ENCODE measurements at places on chromosomes 2 and 18.

- no peak for DNase-seq
Observed at GRCh38 chr2:239313776-239314175, 87.0 kb downstream of the HDAC4 start.

DNA sequence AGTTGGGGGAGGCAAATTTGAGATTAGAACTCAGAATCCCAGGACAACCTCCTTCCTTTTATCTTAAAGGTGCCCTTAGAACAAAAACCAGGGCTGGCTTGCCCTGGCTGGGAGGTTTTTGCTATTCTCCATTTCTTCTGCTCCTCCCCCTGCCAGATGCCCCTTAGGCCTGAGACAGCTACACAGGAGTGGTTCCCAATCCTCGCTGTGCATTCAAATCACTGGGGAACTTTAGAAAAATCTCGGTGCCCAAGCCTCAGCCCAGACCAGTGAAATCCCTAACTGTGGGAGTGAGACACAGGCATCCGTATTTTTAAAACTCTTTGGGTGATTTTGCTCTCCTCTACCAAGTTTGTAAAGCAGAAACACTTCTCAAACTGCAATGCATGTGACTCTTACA lies 38.8 kb downstream of the LBH start:
- DNase-seq, result no peak

DNA sequence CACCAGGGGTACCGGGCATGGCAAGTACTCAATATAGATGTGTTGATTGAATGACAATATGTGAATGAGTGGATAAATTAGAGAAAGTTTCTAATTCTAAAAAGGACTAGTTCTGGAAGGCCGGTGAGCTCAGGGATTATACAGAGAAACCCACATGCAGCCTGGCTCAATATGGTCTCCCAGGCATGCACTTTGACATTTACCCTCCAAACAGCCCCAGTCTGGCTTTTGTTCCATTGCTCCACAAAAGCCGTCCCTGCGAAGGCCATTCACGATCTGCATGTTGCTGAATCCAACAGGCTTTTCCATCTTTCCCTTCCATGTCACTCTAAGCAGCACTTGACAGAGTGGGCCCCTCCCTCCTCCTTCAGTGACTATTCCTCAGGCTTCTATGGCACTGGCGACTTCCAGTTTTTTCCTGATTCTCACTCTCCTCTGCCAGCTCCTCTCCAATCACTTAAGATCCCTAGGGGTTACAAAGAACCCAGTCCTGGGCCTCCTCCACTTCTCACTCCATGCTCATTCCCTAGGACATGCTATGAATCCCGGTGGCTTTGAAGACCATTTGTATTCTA lies 266.7 kb downstream of the AFF3 start:
- DNase-seq, result no peak

GRCh38 chr18:55856229-55856628 lies 268.2 kb upstream of the TCF4 start:
- no peak for DNase-seq

DNA sequence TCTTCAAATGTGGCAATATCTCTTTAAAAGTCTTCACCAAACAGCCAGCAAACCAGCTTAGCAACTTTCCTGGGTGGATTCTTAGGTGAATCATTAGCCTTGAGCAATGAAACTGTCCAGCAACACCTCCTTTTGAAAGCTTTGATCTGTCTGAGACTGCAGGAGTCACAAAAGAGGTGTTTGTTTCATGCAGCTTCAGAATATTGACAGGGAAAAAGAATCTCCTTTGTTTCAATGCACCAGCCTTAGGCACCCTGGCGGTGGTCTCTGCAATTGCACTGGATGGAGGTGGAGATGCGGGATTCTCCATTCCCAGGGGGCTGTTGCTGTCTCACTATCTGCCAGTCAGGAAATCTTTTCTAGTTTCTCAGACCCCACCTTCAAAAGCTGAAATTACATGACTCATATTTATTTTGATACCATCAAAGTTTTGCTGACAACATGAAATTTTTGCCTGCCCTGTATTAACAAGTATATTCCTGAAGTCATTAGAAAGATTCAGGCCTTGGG lies 76.0 kb upstream of the DSG1 start:
- DNase-seq, result no peak

Measured in activated gamma-delta T cell (primary cell).